GM12892 (cell line): ENCODE measurements at places on chromosomes 16 and 17.

DNA sequence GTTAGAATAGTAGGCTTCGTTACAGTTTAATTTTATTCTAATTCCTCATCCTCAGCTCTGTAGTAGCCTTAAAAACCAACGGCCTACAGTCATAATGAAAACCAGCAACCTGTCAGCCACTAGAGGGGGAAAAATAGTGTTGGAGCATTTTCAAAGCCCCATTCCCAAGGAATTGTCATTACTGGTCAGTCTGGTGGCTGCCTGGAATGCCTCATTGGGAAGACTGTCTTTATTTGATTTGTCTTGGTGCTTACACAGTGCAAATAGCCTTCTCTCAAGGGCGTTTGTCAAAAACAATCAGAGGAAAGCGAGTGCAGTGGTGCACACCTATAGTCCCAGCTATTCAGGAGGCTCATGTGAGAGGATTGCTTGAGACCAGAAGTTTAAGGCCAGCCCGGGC lies 4.7 kb downstream of the LPCAT2 start:
- no peak for DNase-seq

DNA sequence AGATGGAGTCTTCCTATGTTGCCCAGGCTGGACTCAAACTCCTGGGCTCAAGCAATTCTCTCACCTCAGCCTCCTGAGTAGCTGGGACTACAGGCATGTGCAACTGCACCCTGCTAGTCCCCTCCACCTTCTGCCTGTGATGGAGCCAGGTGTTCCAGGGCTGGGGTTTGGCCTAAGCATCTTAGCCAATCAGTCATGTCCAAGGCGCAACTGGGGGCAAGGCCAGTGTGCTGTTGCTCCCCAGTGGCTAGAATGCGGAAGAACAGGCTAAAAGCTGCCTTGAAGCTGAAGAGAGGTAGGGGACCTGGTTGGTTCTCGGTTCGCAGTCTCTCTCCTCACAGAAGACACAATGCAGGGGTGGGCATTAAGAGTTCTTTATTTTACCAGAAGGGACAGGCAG lies 18.6 kb downstream of the FLOT2 start:
- DNase-seq, result peak; percentile 62

DNA sequence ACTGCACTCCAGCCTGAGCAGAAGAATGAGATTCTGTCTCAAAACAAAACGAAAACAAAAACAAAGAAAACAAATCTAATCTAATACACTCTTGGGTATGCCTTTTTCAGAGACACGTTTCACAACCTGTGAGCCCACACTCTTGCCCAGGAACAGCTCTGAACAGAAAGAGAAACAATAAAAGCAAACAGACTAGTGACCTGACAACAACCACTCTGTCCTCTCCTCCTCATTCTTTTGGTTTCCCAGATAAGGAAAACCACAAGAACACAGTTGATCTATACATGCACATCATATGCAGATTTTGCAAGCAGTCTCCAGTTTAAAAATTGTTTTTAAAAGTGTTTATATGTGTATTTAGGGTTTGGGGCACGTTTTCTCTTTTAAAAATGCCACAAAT lies 1.3 kb downstream of the MKS1 start:
- DNase-seq, result no peak

GRCh38 chr17:75877752-75878173 lies 618 bp downstream of the TRIM47 start:
- no peak for DNase-seq

DNA sequence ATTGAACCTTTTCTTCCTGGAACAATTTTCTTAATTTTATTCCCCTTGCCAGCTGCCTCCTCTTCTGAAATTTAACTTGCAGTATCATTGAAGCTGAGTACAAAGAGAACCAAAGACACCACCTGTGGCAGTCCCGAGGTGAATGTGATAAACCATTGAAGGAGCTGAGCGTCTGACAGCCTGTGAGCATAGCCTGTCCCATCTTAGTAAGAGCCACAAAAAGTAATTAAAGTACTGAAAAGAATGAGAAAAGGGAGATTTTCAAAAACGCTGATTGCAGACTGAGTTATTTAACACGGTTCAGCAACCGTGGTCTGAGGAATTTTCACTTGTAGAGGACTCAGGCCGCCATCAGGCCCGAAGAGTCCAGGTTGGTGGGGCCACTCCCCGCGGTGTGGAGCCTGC lies 27.2 kb upstream of the ST6GALNAC1 start:
- DNase-seq, result no peak

DNA sequence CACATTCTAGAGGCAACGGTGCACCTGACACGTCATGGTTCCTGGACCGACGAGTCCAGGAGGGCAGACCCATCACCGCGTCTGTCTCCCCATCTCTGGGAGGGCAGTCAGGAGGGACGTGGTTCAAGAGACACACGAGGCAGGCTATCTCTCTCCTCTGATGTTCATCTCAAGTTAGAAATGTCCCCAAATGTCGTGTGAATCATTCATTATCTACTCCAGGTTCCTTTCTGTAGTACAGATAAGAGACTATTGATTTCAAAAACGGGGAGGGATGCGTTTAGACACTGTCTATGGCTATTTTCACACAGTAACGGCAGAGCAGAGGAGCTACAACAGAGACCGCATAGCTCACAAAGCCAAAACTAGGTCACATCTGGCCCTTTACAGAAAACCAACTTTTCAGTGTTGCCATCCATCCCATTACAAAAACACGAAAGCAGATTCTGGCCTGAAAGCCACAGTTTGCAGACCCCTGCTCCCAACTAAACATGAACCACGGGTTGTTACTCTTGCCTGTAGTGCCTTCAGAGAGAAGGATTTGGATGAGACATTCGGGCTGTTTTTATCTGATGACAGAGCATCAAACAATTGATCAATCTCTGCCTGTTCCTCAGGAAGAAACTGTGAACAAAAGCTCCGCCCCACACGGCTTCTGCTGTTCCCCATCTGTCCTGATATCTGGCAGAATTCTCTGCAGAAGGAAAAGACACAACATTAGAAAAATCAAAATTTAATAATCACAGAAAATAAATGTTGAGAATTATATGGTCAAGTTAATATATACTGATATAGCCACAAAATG lies 6.8 kb downstream of the MEAK7 start:
- DNase-seq, result no peak

DNA sequence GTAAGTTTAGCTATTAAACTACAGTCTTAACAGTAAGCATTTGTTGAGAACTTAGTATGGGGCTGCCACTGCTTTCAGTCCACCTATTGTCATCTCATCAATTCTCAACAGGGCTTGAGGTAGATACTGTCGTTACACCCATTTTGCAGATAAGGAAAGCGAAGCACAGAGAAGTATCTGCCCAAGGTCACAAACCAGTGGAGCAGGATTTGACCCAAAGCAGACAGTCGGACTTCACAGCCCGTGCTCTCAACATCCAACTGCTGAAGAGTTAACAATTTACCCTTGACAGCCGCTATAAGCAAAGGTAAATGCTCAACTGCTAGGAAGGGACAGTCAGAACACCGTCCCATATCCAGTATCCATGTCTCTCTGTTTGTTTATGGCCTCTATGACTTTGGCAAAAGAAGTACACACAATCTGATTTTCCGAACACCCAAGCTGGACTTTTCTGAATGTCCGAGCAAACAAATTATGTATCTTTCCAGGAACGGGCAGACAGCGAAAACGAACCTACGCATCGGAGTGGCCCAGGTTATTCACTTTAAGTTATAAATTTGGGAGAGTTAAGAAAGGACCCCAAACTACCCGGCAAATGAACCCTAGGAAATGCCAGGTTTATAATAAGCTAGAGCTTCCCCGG lies 1.2 kb downstream of the SIAH1 start:
- no peak for DNase-seq

DNA sequence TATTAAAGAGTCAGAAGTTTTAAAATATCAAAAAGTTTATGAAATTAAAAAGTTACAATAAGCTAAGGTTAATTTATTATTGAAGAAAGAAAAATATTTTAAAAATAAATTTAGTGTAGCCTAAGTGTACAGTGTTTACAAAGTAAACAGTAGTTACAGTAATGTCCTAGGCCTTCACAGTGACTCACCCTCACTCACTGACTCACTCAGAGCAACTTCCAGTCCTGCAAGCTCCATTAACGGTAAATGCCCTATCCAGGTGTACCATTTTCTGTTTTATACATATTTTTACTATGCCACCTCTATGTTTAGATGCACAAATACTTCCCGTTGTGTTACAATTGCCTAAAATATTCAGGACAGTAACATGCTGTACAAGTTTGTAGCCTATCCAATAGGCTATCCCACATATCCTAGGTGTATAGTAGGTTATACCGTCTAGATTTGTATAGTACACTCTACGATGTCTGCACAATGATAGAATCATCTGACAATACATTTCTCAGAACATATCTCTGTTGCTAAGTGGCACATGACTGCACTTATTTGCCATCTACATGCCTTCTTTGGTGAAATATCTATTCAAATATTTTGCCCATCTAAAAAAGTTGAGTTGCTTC lies 67.2 kb upstream of the WSB1 start:
- no peak for DNase-seq

DNA sequence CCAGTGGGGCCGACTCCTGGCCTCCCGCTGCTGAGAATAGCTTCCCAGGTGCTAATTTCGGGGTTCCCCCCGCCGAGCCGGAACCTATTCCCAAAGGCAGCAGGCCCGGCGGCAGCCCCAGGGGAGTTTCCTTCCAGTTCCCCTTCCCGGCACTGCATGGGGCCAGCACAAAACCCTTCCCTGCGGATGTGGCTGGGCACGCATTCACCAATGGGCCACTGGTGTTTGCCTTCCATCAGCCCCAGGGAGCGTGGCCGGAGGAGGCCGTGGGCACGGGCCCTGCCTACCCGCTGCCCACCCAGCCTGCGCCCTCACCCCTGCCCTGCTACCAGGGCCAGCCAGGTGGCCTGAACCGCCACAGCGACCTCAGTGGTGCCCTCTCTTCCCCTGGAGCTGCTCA lies 24.9 kb upstream of the ZFPM1 start:
- DNase-seq, result no peak

DNA sequence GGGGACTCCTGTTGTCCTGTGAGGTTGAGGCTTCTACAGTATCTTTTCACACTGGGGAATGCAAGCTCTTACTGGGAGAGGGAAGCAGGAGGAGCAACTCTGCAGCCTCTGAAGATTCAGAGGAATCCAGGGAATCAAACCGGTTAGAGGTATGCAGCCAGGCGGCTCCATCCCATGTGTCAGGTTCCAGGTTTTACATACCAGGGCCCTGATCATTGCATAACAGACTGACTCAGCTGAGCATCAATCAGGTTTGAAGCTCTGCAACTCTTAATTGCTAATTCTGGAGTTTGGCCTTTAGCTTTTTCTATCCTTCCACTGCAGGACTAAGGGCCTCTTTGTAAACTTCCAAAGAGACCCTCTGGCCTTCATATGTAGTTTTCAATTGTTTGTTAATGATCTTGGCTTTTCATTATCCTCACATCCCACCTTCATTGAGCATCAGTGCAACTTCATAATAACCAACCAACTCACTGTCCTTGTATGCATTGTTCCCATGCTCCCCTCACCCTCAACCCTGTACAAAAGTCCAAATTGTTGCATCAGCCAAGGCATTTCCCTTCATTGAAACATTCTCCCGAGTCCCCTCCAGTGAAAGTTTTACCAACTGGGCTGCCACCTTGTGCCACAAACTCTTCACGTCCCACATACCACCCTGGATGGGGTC lies 59.7 kb upstream of the DHX40 start:
- DNase-seq, result no peak

DNA sequence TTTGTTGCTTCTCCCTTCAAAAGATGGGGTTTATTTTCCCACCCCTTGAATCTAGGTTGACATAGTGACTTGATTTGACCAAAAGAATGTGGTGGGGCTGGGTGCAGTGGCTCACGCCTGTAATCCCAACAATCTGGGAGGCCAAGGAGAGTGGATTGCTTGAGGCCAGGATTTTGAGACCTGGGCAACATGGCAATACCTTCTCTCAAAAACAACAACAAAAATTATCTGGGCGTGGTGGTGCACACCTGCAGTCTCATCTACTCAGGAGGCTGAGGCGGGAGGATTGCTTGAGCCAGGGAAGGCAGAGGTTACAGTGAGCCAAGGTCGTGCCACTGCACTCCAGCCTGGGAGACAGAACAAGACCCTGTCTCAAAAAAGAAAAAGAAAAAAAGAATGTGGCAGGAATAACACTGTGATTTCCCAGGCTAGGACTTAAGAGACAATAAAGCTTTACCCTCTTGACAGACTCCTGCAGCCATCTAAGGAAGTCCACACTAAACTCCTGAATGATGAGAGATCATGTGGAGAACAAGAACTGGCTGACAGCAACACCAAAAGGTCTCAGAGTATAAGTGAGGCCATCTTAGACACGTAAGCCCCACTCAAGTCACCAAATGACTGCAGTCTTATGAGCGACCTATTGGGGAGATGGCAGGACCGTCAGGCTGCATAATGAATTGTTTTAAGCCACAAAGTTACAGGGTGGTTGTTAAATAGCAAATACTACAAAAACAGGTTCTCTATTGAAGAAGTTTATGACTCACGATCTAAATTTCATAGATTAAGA lies 37.0 kb downstream of the FBXL20 start:
- no peak for DNase-seq

DNA sequence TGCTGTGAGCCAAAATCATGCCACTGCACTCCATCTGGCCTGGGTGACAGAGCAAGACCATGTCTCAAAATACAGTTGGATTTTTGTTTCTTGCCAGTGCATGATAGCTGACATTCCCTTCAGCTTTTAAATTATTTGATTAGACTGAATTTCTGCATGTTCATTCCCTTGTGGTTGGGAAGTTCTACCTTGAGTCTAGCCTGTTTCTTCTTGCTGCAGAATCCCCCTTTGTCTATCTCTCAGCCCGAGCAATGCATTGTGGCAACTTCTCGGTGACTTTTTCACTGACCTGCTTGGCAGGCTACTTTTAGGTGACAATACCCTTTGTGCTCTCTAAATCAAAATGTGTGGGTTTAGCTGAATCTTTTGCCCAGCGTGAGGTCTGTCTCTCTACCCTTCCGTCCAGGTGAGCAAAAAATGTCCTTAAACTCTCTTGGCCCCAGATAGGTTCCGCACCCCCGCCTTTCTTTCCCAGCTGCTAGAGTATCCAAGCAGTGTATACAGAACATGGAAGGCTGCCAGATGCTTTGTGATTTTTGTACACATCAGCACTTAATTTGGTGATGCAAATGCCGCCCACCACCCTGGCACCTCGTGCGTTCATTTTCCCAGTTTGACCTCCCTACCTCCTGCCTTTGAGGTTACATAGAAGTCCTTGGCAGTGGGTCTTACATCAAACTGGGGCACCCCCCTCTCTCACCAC lies 130.2 kb downstream of the ABCC6 start:
- no peak for DNase-seq

- peak; percentile 67 for DNase-seq
Measured at GRCh38 chr17:44362949-44363612, 572 bp downstream of the FAM171A2 start.

GRCh38 chr16:30340621-30341020 lies 14.5 kb downstream of the CD2BP2 start:
- DNase-seq, result no peak

- no peak for DNase-seq
Measured at GRCh38 chr17:33434841-33435240, 141.7 kb upstream of the ASIC2 start.

DNA sequence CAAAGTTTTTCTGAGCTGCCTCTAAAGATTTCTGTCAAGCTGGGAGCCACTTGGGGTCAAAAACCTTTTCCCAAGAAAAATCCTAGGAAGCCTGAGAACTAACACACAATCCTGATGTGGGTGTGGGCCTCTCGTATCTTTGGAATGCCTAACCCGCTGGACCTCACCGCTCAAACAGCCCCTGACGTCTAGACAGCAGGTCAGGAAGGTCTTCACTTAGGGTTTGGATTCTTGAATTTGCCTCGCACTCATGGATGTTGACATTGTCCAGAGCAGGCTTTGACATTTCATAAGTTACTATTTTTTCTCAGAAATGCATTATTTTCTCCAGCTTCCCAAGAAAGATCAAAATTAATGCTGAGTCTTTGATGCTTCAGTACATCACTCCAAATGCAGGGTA lies 18.9 kb downstream of the TEX2 start:
- DNase-seq, result no peak
